ENCODE measurements at places on chromosomes 11 and 22.

DNA sequence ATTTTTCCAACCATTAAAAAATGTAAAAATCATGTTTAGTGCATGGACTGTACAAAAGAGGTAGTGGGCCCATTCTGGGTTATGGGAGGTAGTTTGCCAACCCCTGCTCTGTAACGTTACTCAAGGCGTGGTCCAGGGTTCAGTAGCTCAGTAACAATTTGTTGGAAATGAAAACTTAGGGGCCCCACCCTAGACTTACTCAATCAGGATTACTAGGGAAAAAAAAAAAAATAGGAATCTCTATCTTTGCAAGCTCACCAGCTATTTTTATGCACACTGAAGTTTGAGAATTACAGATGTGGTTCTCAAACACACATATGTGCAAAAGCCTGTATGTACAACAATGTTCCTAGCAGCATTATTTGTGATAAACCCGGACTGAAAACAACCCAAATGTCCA is 17.3 kb upstream of the LMO2 start:
- DNase-seq: no peak

- DNase-seq: no peak
Measured at GRCh38 chr22:35956850-35957249, 71.8 kb downstream of the RBFOX2 start.

DNA sequence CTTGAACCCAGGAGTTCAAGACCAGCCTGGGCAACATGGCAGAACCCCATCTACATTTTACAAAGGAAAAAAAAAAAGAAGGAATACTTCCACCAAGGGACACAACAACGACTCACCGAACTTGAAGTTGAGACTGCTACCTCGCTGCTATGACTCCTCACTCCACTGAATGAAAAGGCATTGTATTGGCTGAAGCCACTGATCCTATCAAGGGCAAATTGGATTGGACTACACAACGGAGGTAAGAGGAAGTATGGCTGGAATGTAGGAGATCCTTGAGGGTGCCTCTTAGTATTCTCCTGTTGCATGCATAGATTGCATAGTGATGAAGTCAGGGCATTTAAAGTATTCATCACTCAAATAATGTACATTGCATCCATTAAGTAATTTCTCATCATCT is 97.9 kb downstream of the CWF19L2 start:
- no peak for DNase-seq

DNA sequence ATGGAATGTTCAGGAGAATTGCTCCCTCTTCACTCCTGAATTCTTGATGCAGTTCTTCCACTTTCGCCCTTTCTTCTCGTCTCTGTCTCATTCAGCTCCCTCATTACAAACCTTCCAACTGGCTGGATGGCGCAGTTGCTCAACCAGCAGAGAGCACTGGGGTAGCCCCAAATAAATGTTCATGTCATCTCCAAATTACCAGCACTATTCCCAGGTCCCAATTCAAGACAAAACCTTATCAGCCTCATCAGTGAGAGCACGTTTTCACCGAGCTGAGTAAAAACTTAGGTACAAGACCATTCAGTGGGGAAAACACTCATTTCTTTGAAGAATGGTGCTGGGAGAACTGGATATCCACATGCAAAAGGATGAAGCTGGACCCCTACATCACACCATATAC is 120.0 kb downstream of the MED15 start:
- no peak for DNase-seq

- DNase-seq: no peak
Measured at GRCh38 chr22:23102776-23103175, 32.5 kb downstream of the GNAZ start.
